ENCODE measurements at places on chromosomes 7 and 10.
A peak's percentile ranks its signal among the peaks of the same experiment; 100 is the strongest.

DNA sequence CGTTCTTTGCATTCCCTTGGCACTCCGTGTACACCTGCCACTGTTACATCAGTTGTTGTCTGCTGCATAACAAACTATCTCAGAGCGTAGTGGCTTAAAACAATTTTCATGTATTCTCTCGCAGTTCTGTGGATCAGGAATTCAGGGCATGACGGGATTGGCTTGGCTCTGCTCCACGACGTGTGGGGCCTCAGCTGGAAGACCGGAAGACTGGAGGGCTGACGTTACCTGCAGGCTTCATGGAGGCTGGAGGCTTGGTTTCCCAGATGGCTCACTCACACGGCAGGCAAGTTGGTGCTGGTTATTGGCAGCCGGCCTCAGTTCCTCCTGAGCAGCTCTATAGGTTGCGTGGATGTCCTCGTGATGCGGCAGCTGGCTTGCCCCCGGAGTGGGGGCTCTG lies 25.5 kb downstream of the NYAP1 start:
- no peak for DNase-seq

- peak; percentile 61 for DNase-seq
Measured at GRCh38 chr7:150992833-150993302, 2.1 kb downstream of the NOS3 start.

- no peak for DNase-seq
Measured at GRCh38 chr7:23594879-23595604, 2.1 kb upstream of the CCDC126 start.

GRCh38 chr7:114183311-114184088 lies 231.1 kb upstream of the FOXP2 start:
- DNase-seq = no peak

GRCh38 chr7:91137788-91138368 lies 126.4 kb upstream of the FZD1 start:
- DNase-seq = no peak

DNA sequence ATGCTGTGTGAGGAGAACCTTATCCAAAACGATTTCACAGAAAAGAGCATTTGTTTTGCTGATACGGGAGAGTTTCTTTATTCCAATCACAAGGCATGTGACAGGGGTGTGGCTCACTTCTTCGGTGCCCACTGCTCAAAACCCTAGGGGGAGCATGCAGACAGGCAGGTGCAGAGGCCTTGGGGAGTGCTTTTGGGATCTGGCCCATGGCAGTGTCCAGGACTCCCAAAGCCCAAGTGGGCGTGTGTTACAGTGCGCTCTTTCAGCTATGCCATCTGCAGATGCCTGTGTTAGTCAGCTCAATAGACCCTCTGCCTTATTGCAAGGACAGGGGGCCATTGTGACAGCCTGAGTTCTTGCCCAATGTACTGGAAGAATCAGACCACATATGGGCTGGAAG lies 94.8 kb downstream of the CSTF2T start:
- DNase-seq = no peak

DNA sequence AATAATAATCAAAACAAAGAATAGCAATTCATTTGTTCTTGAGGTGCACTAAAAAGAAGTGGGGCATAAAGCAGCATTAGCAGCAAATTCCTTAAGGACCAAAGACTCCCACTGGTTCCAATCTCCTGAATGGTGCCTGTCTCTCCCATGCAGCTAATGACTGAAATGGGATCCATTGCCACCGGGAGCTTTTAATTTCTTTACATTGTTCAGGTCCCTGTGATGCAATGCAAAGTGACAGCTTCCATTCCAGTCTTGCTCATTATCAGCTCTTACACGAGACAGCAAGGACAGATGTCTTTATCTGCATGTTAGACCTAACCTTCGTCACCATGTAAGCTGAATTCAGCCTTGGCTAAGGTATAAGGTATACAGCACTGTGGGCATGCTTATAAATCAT lies 148.1 kb downstream of the POU6F2 start:
- DNase-seq = no peak

- no peak for DNase-seq
Measured at GRCh38 chr7:100219271-100219737, 445 bp upstream of the PVRIG start.

GRCh38 chr10:117175215-117175900 lies 21.9 kb upstream of the KCNK18 start:
- no peak for DNase-seq

DNA sequence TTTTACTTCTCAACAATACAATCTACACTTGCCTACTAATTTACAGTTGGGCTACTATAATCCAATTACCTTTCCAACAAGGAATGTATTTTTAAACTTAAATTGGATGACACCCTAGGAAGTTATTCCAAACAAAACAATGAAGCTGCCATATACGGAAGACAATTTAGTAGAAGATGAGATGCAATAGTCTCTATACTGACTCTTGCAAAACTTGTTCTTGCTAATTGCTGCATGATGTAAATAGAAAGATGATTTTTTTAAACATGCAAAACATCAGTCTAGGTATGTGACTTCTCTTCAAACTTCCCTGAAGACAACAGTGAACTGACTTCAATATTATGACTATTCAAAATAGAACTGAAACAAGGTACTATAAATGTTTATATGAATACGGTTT lies 17.6 kb downstream of the NT5C3A start:
- DNase-seq = no peak

DNA sequence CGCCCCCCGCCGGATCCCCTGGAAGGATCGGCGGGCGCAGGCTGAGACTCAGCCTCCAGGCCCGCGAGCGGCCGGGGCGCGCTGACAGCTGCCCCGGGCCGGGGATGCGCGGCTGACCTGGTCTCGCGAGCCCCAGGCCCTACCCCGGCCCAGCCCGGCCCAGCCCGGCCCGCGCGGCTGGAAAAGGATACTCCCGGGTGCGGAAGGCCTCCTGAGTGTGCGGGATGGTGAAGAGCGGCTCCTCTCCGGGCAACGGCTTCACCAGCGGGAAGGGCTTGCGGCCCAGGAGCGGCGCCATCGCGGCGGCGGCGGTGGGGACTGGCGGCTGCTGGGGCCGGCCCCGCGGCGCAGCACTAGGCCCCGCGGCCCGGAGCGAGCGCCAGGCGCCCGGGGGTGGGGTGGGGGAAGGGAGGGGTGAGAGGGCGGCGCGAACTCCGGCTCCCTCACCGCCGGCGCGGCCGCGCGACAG lies 423 bp downstream of the BAZ1B start:
- no peak for DNase-seq

DNA sequence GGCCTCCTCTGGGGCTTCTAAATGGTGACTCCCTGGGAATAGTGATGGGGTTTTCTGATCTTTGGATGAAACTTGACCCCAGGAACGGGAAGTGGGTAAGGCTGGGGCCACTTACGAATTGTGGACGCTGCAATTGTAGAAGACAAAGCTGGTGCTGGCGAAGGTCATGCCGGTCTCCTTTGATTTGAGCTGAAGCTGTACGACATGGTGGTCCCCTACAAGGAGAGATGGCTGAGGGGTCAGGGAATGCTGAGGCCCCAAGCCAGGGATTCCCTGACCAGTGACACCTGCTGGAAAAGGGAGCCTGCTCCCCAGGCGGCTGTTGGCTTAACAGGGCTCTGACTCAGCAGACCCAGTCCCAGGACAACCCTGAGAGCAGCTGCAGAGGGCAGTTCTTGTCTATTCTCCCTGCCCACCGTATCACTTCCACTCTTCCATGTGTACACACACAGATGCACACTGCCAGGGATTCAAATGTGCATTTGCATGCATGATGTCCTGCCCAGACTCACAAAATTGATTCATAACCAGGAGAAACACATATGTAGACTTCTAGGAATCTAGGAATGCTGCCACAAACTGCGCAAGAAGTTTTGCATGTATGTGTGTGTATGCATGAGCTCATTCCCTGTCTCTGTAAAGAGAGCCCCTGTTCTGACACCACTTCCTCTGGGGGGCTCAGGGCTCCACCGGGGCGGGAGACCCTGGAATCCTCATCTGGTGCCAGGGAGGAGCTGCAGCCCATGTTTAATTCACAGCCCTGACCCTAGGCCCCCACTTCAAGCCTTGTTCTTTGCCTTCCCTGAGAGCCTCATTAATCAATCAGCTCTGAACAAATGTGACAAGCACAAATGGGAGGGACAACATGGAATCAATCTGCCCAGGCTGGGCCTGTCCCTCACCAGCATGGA lies 350.0 kb downstream of the PLXNA4 start:
- no peak for DNase-seq

- DNase-seq = no peak
Measured at GRCh38 chr7:119465798-119466305, 807.1 kb upstream of the KCND2 start.

DNA sequence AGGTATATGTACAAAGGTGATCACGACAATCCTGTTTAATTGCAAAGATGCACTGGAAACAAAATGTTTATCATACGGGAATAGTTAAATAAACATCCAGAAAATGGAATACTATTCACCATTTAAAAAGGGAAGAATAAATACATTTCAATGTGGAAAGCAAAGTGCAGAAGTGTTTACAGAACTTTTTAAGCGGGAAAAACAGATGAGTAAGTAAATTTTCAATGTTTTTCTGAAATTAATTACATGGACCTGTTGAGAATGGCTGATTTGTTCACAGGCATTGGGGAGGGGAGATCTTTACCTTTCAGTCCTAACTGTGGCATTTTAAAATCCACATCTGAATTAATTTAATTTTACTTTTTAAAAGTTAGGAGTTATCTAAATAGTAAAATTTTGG lies 7.1 kb downstream of the MTPN start:
- DNase-seq = no peak

DNA sequence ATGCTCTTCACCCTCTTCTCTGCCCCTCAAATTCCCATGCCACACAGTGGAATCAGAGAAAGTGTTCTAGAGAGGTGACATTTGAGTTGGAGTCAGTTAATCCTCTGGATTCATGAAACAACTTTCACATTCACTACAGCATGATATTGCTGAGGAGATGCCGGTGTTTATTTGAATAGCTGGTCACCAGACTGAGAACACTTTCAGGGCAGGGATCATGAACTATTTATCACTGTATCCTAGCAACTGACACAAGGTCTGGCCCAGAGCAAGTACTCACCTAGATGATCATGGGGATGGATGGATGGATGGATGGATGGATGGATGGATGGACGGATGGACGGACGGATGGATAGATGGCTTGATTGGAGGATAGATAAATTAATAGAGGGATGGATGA lies 116.7 kb upstream of the ZMIZ1 start:
- no peak for DNase-seq

- no peak for DNase-seq
Measured at GRCh38 chr7:25034136-25034535, 54.2 kb upstream of the OSBPL3 start.

GRCh38 chr10:30821261-30821993 lies 191.9 kb upstream of the LYZL2 start:
- no peak for DNase-seq

DNA sequence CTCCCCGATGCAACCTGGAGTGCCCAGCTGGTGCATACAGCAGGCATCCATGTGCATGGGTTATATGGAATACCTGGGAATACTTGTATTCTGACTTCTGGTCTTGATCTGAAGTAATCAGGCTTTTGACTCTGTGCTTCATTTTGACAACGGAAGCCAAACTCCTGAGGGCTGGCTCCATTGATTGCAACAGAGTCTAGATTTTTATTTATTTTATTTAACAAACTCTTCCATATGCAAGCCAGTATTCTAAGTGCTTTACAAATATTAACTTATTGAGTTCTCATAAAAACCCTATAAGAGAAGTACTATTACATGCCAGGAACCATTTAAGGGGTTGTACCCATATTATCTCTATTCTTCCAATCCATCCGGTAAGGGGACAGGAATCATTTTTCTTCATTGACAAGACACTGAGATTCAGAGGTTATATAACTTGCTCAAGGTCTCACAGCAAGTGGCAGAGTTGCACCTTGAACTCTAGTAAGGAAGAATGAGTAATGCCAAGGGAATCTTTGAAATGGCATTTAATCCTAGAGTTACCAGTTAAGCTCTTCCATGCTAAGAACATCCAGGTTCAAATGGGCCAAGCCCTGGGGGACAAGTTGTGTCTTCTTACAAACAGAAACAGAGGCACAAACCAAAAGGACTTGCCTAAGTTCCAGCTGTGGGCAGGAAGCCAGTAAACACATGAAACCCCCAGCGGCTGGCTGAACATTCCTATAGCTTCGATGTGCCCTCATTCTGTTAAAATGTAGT lies 241.0 kb downstream of the WDR11 start:
- no peak for DNase-seq

DNA sequence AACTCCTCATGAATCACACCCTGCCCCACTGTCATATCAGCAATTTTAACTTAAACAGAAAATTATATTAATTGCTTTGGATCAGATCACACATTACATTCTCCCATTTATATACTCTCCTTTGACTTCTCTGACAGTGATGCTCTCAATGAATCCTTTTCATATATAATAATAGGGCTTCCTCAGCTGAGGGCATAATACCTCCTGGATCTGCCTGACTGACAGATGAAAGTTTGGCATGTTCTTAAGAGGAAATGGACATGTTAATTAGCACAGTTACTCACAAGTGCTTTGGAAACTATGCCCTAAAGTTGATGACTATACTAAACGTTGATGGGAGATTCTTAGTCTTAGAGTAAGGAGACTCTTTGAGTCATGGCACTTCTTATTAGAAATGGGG lies 478.2 kb upstream of the LRRN3 start:
- DNase-seq = no peak

DNA sequence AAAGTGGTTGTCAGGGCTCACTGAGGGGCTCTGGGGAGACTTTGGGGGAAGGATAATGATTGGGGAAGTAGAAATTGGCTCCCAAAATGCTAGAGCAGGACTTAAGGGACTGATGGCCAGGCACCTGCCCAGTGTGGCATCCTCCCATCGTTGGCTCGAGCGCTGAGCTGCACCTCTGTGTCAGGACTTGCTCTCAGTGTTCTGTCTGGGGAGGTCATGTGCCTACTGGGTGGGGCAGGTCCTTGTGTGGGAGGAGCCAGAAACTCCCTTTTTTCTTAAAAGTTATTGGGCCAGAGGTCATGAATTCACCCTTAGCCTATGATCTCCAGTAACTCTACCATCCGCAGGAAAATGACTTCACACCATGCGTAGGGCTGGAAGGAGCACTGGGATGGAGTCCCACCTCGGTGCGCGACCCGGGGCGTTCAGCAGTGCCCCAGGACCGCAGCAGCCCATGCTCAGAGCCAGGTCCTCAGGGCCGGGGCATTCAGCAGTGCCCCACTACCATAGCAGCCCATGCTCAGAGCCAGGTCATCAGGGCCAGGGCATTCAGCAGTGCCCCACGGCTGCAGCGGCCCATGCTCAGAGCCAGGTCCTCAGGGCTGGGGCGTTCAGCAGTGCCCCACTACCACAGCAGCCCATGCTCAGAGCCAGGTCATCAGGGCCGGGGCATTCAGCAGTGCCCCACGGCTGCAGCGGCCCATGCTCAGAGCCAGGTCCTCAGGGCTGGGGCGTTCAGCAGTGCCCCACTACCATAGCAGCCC lies 221.9 kb downstream of the EBF3 start:
- DNase-seq = no peak

DNA sequence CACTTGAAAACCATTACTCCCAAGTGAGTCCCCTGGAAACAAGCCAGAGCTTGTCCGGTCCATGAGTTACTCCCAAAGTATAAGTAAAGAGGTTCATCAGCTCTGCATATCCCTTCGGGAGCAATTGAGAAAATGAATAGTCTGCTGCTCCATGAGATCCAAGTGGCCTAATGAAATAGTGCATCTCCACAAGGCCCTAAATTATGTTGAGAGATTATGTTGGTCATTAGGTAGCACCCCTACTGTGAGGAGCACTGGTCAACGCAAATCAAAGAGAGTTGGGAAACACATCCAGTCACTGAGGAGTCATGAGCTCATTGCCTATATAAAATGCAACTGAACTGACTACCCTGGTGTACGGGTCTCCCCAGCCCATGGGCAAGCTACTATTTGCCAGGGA lies 205.5 kb upstream of the AOAH start:
- no peak for DNase-seq

- DNase-seq = peak; percentile 50
Measured at GRCh38 chr7:25259487-25260243, 31.4 kb upstream of the NPVF start.
